OCI-M1 (cell line): ENCODE measurements at places on chromosomes 16 and 17.

GRCh38 chr17:78922816-78923498 lies 2.2 kb downstream of the TIMP2 start:
- no peak for DNase-seq

- DNase-seq = peak; percentile 73
Observed at GRCh38 chr16:28984619-28985135, at the start of gene LAT. Gene LAT (plus strand): TSS chr16:28985052. CDS start chr16:28985418, 366 bp downstream.

- peak; percentile 0 for DNase-seq
Observed at GRCh38 chr16:46813611-46814010, 17.4 kb downstream of the C16orf87 start.

DNA sequence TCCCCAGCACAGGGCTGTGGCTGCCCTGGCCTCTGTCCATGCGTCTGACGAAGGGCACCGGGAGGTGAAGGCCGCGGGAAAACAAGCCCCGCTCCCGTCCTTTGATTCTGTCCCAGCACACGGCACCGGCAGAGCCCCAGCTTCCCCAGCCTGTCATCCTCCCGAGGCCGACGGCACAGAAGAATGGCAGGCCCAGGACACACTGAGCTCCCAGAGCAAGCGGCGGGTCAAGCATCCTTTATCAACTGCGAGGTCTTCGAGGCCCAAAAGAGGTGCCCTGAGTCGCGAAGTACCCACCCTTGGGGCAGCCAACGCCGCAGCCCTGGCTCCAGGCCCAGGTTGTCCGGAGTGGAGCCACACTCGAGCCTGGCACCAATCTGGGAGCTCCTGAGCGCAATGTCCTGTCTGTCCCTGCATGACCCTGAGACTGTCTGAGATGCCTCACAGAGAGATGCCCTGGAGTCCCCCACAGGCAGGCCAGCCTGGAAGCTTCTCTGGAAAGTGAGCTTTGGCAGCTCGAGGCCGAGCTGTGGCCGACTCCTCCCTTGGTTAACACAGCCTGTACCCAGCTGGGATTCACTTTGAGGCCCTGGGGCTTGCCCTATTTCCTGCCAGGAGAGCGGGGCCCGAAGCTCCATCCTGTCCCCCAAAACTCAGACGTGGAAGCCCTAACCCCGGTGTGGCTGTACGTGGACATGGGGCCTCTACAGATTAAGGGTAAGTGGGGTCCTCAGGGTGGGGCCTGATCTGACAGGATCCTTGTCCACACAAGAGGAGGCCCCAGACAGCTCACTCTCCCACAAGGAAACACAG lies 23.3 kb downstream of the SLC7A5 start:
- DNase-seq = no peak

DNA sequence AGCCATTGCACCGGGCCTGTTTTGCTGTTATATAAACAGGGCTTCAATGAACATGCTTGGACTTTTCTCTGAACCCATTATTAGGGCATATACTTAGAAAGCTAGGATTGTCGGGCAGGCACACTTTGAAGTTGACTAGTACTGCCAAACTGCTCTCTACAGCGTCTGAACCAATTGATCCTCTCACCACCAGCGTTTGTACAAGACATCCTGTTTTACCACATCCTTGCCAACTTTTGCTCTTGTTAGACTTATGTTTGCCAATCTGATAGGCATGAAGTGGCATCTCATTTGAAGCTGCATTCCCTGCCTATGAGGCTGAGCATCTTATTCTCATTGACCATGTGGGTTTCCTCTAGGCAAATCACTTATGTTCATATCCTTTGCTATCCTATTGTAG lies 7.4 kb upstream of the PPP1R9B start:
- no peak for DNase-seq

DNA sequence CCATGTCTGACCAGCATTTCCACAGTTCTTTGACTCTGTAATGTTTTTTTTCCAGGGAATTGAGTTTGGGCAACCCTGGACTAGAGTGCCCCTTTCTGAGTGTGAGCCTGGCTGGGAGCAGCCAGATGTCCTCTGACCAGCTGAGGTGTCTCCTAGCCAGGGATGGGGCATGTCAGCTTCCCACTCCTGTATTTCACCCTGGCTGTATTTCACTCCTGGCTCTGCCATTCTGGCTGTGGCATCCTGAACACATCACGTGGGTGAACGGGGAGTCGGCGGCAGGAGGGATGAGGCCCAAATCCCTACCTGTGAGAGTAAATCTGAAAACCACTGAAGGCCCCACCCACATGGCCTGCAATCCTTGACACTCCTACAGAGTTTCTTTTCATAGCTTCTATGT lies 31.3 kb downstream of the KDM8 start:
- no peak for DNase-seq

- DNase-seq = no peak
Observed at GRCh38 chr16:1392826-1393225, 21.7 kb downstream of the UNKL start.

GRCh38 chr16:62249069-62249468 lies 212.8 kb upstream of the CDH8 start:
- DNase-seq = no peak

- DNase-seq = no peak
Observed at GRCh38 chr16:11542069-11542744, 44.5 kb downstream of the LITAF start.

GRCh38 chr16:68574479-68574878 lies 35.4 kb downstream of the ZFP90 start:
- DNase-seq = no peak

DNA sequence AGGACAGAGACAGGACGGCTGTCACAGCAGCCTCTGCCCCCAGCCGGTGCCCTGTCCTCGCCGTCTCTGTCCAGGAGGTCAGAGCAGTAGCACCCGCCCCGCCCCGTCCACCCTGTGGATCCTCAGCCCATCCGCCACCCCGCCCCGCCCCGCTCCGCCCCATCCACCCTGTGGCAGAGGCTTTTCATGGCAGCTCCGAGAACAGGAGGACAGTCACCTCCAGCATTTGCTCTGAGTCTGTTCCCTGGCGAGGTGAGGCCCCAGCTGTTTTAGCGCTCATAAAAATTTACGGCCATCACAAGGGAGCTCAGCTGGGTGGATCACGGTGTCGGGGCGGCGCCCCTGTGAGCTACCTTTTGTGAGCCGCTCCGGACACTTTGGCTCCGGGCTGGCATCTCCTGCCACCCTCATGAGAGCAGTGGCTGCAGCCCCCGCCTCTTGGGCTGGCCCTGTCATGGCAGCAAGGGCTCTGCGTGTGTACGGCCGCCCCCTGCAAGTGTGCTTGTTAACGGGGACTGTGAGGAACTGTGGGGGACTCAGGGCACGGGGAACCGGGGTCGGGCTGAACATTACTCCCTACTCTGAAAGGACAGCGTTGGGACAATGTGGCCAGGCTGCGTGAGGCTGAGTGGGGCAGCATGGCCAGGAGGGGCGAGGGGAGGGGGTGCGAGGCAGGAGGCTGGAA lies 32.3 kb upstream of the GNG13 start:
- no peak for DNase-seq

DNA sequence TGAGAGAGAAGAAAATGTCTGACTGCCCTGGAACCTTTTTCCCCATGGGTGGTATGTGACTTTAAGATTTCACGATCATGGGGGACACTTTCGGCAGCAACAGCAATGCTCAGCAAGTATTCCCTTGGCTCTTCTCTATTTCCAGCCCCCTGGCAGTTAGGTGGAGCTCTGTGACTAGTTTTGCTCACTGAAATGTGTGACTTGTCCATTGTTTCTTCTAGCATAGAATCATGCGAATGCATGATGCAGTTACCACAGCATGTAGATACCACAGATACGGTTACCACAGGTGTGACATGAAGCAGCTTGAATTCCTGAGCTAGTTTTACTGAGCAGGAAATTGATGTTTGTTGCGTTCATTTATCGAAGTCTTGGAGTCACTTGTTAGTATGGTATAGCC lies 1034.5 kb upstream of the EEF2KMT start:
- DNase-seq = no peak

DNA sequence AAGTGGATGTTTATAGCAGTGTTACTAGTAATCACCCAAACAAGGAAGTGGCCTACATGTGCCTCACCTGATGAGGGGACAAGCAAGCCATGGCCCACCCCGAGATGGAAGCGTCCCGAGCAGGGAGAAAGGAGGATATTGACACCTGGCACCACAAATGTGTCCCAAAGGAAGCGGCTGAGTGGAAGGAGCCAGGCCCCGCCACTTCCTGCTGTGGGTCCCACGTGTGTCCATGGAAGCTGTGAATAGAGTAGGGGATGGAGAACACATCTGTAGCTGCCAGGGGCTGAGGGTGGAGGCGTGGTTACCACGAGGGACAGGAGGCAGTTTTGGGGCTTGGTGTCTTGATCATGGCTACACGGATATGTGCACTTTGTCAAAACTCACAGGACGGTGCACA lies 49.2 kb downstream of the KCNJ12 start:
- no peak for DNase-seq

DNA sequence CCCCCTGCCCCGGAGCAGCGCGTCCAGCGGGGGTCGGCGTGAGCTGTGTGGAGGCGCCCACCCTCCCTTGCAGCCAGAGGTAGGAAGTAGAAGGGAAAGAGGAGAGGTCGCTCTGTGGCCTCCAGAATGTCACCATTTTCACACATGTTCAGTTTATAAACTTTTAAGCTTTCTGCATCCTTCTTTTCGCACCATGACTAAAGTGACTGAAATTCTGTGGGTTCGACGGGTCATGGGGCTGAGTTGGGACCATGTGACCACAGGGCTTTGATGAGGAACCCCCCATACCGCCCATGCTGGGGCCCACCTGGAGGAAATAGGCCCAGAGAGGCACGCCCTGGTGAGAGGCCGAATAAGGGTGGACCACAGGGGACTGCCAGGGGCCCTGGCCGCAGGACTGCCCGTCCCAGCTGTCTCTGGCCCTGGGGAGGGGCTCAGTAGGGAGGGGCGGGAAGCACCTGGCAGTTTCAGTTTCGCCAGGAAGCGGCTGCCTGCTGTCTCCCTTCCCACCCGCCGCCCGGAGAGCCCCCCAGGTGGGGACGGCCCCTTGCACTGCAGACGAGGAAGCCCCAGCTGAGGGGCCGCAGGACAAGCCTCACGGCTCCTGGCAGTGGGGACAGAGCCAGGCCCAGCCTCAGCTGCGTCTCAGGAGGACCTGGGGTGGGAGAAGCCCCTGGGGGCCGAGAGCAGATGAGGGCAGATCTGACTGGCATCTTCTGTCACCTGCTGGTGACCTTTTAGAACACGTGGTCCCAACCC lies 9.0 kb downstream of the CBFA2T3 start:
- no peak for DNase-seq

DNA sequence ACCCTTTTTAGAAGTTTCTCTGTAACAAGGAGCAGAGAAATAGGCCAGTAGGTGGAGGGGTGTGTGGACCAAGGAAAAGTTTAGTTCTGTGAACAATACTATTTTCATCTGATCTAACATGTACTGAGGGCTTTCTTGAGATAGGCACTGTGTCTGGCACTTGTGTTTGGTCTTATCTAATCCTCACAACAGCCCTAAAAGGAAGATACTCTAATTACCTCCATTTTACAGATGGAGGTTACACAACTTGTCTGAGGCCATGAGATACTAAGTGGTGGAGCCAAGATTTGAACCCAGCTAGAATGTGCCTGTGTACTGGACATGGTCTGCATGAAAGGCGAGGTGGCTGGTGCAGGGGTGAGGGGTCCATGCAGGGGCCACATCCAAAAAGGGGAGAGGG lies 4.5 kb downstream of the TNFSF12 start:
- peak; percentile 57 for DNase-seq

DNA sequence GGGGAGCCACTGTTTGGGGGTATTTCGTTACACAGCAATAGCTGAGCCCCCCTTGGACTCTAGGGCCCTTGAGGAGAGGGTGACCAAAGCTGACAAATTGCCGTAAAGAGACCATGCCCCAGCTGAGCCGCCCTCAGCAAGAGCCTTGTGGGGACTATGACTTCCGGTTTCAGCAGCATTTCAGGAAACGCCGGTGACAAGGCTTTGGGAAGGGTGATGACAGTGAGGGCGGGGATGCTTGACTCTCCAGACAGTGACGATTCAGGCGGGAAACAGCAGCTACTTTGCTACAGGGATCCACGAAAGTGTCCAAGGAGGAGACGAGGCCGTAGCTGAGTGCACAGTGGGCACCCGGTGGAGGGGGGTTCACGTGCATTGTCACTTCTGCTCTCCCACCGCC lies 360.8 kb downstream of the C16orf95 start:
- no peak for DNase-seq

DNA sequence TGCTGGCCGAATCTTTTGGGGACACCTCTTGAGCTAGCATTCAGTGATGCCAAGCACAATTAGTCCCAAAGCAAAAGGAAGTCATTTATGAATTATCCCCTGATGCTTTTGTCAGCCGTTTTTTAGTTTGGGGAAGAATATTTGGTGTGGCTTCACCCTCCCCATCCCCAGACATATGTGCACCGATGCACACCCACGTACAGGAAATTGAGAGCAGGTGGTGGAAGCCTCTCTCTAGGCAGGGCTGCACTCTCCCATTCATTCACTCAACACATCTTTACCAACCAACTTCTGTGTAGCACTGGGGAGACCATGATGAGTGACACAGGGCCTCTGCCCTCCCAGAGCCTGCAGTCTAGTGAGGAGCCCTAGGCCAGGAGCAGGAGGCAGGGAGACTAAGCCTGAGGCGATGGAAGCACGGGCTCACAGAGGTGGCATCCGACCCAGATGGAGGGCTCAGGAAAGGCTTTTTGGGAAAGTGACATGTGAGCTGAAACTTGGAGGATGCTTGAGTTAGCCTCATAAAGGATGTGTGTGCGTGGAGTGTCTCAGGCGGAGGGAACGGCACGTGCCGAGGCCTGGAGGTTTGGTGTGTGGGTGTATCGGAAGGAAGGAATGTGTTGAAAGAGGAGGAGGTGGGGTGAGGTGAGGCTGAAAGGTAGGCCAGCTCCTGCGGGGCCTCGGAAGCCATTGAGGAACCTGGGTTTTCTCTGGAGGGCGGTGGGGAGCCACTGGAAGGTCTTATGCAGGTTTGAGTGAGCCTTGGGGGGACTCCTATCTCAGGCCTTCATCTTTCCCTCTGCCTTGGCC lies 43.8 kb downstream of the PSME3IP1 start:
- DNase-seq = no peak

DNA sequence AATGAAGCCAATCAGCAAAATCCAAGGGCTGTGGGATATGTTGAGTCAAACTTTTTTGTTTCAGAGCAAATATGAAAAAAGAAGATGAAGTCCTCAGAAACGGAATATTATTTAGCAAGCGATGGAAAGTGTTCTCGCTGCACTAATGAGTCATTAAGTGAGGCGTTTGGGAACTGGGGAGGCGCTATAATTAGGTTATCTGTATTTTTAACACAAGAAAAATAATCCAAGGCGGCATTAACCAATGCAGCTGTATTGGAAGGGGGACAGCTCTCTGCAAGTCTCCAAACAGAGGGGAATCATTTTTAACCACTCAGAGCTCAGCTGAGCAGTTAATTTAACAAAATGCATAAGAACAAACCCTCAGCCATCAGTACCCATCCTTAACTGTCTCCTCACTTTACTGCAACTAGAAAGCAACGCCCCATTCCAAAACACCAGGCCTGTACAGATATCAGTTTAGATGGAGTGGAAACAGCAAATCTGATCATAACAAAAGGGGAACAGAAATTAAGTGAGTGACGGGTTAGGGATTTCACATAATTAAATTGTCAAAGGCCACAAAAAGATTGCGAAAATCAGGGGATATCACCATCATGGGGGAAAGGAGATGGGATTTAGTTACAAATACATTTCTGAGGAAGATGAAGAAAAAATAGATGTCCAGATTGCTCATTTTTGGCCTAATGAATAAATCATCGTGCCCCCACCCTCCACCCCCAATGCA lies 211.0 kb upstream of the TOX3 start:
- no peak for DNase-seq
